ENCODE measurements at places on chromosomes 2 and 18. TPM values are rescaled to one million over a fixed set of nuclear protein-coding genes. Genes with fewer than 3 reads are reported as not detected.

Gene FABP1
- total RNA-seq, result 0.46 TPM

Gene SCN7A
- total RNA-seq, result 0.32 TPM

Gene ASPRV1
- 1.1 TPM for total RNA-seq

Gene GULP1
- 75.1 TPM for total RNA-seq

Gene TEX51
- total RNA-seq, result not detected

Gene CDH20
- total RNA-seq, result 0.16 TPM

Gene CD8A
- total RNA-seq, result 0.44 TPM

Gene FAM124B
- total RNA-seq, result 4.4 TPM
